ENCODE measurements at places on chromosomes 2 and 18.

- no peak for DNase-seq
Measured at GRCh38 chr2:37819186-37819585, 105.9 kb upstream of the RMDN2 start.

DNA sequence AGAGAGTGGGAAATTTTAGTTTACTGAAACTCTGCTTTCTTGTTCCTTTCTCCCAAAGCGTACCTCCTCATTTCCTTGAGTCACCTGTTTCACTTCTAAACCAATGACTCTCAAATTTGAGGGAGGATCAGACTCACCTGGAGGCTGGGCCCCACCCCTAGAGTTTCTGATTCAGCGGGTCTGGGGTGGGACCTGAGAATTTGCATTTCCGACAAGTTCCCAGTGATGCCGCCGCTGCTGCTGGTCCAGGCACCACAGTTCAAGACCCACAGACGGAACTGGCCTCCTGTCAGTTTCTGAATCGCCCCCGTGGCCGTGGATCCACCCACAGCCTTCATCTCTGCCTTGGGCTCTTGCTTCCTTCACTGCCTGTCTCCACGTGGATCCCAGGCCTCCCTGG, 44.9 kb upstream of the PELI1 start:
- no peak for DNase-seq

DNA sequence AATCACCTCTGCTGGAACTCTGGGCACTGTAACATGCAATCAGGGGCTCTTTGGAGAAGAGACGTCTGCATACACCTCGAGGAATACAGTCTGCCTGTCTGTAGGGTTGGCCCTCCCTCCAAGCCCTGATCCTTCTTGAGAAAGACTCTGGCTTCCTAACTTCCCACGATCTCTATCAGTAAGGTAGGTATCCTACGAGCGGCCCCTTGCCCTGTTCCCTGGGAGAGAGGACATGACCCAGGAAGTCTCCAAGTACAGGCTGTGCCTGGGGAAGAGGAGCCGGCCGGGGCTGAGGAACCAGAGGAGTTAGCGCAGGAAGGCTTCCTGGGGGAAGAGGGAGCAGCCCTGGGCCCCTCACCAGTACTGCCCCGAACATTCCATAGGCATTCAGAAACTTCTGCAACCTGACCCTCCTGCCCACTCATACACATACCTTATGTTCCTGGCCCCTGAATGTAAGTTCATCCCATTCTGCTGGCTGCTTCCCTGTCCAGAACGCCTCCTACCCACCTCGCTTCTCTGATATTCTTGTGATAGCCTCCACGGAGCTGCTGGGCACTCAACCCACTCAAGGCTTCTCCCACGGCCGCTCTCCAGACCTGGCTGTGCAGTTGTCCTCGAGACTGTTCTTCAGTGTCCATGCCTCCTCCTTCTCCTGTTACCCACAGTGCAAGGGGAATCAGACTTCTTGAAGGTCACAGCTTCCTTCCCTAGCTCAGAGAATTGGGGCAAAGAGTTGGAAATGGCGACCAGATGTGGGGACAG, 116.1 kb downstream of the CYP26B1 start:
- no peak for DNase-seq

GRCh38 chr18:11411048-11411447, 198.3 kb upstream of the SLC35G4 start:
- DNase-seq = no peak

DNA sequence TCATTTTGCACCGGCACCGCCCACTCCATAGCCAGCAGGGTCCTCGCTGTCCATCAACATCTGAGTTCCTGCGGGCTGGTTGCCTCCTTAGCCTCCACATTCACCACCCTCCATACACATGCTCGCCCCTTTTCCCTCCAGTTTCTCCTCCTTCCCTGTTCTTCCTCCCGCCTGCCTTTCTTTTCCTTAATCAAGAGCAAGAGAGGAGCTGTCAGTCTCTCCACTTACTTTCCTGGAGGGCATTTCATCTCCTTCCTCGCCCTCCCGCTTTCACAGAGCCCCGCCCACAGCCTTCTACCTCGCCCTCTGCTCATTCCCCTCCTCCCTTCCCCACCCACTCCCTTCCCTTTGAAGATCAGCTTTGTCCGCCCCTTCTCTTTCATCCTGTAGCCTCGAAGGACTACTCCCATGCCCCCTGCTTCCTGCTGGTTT, 13.8 kb upstream of the ZBTB7C start:
- DNase-seq = no peak

- no peak for DNase-seq
Measured at GRCh38 chr2:115887209-115887776, 1444.9 kb downstream of the DPP10 start.

DNA sequence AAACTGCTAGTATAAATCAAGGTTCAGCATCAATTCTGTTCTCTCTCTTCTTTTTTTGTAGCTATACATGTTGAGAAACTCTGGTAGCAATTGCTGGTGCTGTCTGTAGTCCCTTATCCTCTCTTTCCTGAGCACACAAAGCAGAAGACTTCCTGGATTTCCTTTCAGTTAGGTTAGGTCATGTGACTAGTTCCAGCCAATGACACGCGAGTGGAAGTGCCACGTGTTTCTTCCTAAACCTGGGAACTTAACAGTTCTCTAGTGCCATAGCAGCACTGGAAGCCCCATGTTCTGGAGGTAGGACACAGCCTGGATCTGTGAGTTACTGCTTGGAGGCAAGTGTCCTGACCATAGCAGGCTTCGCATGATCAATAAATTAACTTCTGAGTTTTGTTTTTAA, 125.9 kb downstream of the PLA2R1 start:
- DNase-seq = no peak

GRCh38 chr18:2589345-2590068, 18.1 kb downstream of the NDC80 start:
- no peak for DNase-seq

DNA sequence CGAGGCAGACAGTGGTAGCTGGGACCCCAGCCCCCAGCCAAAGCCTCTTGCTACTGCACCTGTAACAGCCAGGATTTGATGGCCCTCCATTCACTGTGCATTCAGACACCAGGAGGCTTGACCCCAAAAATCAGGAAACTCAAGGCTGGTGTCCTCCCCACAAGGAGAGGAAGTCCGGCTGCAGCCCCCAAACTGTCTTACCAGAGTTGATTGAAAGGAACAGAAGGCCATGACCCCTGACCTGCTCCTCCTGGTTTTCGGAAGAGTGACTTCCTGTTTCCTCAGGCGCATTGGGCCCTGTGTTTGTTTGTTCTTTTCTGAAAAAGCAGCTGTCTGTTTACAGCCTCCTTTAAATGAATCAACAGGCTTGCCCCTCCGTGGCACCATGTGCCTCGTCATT, 111.6 kb downstream of the RNF144A start:
- no peak for DNase-seq

DNA sequence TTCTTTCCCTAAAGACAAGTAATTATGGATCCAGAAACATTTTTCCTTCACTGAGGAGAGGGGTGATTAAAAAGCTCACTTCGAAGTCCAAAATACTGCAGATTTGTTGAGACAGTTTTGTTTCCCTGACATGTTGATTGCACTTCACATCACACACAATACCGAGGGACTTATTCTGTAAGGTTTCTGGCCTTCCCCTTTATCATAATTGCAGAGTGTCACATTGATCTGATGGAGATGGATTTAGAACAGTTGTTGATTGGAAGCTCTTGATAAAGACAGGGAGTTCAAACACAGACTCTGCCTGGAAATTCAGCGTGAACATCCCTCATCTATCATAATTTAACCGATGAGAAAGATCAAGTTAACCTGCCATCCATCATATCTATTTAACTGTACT, 163.6 kb downstream of the PTPRM start:
- no peak for DNase-seq

DNA sequence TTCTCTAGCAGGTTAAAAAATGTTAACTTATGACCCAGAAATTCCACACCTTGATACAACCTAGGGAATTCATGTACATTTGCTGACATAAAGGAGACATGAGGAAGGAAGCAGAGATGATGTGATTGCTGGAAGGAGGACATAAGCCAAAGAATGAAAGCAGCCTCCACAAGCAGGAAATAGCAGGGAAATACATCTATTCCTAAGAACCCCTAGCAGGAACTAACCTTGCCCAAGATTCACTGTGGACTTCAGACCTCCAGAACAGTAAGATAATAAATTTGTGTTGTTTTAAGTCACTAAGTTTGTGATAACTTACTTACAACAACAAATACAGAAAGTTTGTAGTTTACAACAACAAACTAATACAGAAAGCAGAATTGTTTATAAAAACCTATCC, 4.6 kb upstream of the DSG4 start:
- no peak for DNase-seq

- peak; percentile 33 for DNase-seq
Measured at GRCh38 chr2:65329525-65329924, 101.9 kb downstream of the ACTR2 start.

GRCh38 chr18:77255426-77256105, 5.9 kb downstream of the GALR1 start:
- DNase-seq = no peak

GRCh38 chr2:30472326-30472725, 25.3 kb downstream of the LCLAT1 start:
- no peak for DNase-seq

DNA sequence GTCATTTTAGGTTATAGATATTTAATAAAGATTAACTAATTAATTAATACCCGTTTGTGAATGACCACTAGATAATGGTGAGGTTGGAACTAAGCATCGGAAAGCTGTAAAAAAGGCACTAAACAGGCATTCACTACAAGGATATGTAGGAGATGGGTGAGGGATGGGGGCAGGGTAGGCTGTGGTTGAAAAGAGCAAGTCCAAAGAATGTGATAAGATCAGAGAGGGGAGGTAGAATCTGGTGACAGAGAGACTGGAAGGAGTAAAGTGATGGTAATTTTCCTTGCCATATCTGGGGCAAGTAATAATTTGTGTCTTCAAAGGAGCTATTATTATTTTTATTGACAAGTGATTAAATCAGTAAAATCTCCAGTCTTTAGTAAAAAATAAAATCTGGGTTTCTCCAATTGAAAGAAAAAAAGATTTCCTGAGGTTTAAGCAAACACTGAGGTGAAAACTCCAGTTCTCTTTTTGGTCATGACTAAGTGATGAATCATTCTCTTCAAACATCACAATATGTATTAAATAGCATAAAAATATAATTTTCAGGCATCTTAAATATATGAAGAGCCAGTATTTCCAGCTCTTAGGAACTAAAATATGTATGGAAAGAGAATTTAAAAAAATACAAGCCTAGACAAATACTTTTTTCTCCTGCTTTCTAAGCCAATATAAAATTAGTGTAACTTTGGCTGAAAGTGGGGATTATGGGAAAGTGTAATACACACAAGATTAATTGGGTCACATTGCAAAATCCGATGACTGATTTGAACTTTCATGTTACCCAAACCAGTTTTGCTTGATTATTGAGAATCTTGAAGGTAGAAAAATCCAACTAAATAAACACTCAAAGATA, 259.1 kb upstream of the RBMS1 start:
- peak; percentile 22 for DNase-seq

GRCh38 chr18:59917422-59917821, 17.6 kb downstream of the PMAIP1 start:
- no peak for DNase-seq

DNA sequence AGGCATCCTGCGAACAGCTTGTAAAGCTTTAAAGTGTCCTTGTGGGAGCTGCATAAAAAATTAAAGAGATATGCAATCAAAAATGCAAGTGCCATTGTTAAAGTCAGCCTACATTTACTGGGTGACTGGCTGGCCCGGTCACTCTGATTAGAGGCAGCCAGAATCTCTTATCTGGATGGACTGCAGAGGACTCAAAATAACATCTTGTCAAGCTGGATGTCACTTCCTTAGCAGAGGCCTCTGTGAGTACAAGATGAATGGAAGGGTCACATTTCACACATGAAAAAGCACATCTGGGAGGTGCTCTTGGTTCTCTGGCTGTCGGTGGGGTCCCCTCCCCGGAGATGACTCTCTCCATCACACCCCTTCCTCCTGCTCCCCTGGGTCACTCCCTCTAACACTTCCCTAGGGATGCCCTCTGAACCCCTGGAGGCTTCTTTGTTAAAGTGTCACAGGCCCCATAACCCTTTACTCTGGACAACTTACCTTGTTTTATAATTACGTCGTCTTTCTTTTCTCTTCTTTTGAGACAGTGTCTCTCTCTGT, 122.1 kb downstream of the SH3BP4 start:
- no peak for DNase-seq

DNA sequence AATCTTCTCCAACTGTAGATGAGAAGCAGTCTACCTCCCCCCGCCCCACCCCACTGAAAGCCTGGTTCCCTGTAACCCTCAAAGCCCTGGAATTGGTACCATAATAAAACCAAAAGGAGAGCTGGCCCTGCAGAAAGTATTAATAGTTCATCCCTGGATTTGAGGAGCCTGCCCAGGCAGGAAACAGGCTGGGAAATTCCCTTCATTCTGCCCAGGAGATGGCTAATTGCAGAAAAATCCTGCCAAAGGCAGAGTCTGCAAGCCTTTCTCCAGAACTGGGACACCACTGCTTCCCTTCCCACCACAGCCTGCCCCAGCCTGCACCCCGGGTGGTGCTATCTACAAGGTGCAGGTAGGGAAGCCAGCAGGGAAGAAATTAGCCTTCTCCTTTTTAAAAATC, 16.3 kb downstream of the GKN2 start:
- no peak for DNase-seq

GRCh38 chr2:163717993-163718680, 17.7 kb downstream of the FIGN start:
- no peak for DNase-seq

- no peak for DNase-seq
Measured at GRCh38 chr2:8146132-8147005, 535.5 kb upstream of the ID2 start.

DNA sequence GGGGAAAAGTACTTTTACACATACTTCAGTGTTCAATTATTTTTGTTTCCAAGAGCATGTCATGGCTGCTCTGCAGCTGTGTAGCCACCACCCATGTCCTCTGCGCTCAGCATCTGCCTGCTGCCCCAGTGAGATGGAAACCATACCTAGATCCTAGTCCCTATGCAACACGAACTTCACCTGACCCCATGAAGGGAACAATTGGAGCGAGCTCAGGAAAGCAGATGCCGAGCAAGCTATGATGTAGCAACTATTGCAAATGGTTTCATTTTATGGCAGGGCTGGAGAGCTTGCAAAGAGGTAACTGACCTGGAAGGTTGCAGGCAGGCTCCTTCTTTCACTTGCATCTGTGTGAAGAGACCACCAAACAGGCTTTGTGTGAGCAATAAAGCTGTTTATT, 1.3 kb upstream of the CCDC141 start:
- no peak for DNase-seq

GRCh38 chr2:154452471-154452870, 246.0 kb upstream of the KCNJ3 start:
- DNase-seq = no peak

DNA sequence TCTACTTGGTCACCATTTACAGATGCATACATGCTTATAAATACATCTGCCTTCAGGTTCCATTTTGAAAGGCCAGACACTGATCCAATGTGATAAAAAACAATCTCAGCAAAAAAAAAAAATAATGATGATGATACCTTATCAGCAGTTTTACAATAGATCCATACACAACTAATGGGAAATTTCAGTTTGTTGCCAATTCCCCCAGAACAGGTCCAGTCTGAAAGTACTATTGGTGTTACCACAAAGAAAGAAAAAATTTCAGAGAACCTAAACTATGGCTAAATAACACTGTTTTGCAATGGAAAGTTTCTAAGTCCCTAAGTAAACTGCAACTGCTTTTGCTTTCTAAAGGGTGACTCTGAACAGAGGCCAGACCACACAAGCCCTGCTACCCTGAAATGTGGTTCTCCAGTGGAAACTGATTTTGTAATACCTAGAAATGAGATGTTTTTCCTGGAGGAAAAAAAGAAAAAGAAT, 54.1 kb downstream of the LPIN2 start:
- DNase-seq = no peak

Data from kidney capillary endothelial cell (primary cell).